ENCODE measurements at places on chromosomes 5 and 9.

DNA sequence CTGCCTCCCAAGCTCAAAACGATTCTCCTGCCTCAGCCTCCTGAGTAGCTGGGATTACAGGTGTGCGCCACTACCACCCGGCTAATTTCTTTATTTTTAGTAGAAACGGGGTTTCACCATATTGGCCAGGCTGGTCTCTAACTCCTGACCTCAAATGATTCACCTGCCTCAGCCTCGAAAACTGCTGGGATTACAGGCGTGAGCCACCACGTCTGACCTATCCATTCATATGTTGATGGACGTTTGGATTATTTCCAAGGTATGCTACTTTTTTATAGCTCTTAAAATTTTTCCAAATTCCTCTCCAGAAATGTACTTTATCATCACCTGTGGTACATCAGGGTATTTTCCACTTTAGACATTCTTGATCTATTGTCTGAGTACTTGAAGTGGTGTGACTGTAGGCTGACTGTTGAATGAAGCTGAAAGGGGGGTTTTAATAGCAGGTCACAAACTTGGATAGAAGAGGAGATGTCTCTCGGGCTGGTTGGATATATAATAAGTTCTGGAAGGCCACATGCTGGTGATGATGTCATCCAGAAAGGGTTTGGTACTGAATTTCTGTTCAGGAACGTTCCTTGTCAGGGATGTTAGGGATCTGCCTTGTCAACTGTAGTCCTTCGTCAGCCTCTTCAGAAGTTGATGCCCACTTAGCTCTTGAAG, 7.4 kb downstream of the CTNNA1 start:
- no peak for DNase-seq

GRCh38 chr9:121153642-121154041, 48.0 kb downstream of the RAB14 start:
- no peak for DNase-seq

DNA sequence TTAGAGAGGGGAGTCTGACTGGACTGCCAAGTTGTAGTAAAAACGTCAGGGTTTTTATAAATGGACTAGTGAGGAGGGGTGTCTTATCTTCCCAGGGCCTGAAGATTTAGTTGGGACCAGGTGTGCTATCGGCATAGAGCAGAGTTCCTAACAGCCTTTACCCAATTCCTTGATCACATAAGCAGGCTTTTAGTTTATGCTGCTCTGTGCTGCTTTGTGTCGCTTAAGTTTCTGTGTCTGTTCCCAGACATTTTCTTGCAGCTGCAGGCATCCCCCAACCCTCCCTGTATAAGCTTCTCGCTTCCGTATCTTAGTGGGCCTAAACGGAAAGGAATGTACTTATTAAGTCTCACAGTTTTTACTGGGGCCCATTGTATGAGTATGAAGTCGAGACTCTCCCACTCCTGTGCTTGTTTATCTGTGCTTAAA, 2.6 kb upstream of the SMC5 start:
- no peak for DNase-seq

DNA sequence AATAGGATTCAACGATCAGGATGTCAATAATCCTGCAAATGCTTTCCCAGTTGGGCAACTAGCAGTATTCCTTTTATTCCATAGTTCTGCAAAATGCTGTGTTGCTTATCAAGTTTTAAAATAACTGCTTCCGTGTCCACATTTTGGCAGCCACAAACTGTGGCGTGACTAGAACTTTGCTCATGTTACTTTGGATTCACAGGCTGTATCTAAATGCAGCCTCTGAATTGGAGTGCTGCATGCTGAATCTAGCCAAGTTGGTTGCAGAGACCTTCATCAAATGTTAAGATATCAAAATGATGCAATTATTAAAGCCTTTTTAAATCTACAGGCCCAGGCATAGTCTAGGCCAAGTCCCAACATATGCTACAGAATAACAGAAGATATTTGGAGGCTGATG, 249.2 kb downstream of the NR2F1-AS1 start:
- DNase-seq = no peak

GRCh38 chr9:72407114-72407513, 42.1 kb upstream of the ZFAND5 start:
- DNase-seq = no peak

- DNase-seq = no peak
These were observed 21.8 kb upstream of the DENND4C start for GRCh38 chr9:19208653-19209052.

DNA sequence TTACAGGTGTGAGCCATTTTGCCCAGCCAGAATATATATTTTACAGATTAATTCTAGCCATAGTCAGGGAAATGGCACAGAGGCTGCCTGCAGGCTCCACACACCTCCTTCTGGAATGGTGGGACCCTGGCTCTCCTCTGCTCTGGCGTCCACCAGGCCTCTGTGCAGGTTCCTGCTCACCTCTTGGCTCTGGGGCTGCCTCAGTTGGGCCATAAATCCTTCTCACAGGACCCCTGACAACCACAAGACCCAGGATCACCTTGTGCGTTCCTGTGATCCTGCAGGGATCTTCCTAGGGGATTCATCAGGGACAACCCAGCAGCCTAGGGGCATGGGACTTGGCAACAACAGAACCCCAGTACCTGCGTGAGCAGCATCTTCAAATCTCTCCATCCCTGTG, 93.0 kb upstream of the FSTL4 start:
- DNase-seq = no peak

DNA sequence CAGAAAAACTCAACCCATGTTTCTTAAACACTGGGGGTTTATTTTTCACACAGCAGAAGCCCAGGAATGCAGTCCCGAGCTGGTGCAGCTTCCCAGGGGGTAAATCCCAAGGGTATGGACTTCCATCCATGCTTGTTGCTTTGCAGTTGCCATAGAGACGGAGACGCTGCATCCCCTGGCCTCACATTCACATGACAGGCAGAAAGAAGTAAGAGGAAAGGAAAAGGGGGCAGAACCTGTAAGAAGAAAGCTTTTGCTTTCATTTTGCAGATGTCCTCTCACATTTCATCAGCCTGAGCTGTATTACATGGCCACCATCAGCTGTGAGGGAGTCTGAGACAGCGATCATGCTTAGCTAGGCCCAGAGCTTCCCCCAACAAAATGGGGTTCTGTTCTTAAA, 321.0 kb downstream of the AGTPBP1 start:
- no peak for DNase-seq

GRCh38 chr5:24401773-24402172, 243.0 kb downstream of the CDH10 start:
- no peak for DNase-seq

GRCh38 chr9:27572566-27572917, 739 bp downstream of the C9orf72 start:
- no peak for DNase-seq

DNA sequence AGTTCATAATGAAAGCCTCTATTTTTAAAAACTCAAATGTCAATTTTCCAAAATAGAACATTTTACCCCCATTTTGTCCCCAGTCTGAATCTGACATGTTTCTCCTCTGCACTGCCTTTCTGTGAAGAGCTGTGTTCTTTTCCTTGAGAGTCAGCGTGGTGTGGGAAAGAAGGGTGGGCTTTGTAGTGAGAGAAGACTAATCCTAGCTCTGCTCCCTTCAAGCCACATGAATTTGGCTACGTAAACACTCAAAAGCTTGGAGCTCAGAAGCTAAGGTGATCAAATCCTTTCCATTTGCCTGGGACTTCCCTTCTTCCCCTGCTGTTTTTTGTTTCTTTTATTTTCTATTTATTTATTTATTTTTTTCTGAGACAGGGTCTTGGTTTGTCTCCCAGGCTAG, 598.5 kb downstream of the TLR4 start:
- no peak for DNase-seq

GRCh38 chr9:79116041-79116440, 455.7 kb upstream of the TLE4 start:
- no peak for DNase-seq

DNA sequence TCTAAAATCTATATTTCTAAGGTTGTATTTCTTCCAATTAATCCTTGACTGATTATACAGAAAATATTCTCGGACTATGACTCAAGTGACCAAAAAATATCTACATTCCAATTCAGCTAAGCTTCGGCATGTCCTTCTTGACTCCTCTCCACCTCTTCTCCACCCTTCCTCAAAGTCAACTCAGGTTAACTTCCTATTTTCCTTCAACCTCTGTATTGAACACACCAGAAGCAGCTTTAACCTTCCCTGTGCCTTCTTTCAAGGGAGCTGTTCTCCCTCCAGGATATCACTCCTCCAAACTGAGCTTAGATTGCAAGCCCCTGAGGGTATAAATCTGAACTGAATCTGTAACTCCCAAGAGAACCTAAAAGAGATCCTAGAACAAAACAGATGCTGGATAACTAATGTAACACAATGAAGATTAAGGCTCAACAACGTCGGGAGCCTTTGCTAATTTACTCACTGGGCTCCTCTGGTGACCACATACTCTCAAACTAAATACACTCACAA, 1.1 kb downstream of the SLCO4C1 start:
- DNase-seq = no peak

GRCh38 chr9:97514531-97514930, 13.1 kb downstream of the TMOD1 start:
- no peak for DNase-seq

- no peak for DNase-seq
These were observed 54.5 kb downstream of the MAN2A1 start for GRCh38 chr5:109744261-109744660.

DNA sequence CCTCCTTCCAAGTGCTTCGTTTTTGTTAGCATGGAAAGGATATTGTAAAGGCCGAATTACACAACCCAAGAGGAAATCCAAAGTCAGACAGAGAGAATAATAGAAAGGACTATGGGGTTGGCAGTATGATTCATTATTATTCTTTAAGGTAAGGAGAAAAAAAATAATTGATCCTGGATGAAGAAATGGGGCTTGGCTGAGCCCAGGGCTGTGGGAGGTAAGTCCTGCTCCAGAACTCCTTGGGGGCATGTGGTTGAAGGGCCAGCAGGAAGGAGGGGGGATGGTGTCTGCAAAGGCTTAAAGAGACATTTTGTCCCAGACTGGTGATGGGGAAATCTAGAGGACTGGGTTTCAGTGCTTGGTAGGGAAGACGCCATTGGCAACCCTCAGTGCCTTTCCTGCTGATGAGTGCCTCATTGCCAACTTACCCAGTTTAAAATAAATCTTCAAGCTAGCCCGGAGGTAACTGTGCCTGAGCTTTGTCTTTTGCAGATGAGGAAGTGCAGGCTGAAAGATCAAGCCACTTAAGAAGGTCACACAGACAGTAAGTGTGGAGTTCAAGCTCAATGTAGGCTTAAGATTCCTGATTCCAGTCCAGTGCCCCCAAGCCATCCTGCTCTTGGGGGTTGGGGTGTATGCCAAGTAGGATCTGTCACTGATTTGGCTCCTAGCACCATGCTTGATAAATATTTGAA, 30.2 kb downstream of the FOXI1 start:
- DNase-seq = no peak

DNA sequence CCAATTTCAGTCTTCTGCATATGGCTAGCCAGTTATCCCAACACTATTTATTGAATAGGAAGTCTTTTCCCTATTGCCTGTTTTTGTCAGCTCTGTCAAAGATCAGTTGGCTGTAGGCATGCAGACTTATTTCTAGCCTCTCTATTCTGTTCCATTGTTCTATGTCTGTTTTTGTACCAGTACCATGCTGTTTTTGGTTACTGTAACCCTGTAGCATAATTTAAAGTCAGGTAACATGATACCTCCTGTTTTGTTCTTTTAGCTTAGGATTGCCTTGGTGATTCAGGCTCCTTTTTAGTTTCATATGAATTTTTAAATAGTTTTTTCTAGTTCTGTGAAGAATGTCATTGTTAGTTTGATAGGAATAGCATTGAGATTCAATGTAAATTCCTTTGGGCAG, 104.9 kb upstream of the SLCO6A1 start:
- DNase-seq = no peak

- no peak for DNase-seq
These were observed 155.1 kb downstream of the TRIO start for GRCh38 chr5:14298126-14298847.

- no peak for DNase-seq
These were observed 1.9 kb upstream of the IDNK start for GRCh38 chr9:83620841-83621636.

GRCh38 chr5:158752656-158752973, 347.1 kb downstream of the EBF1 start:
- no peak for DNase-seq

DNA sequence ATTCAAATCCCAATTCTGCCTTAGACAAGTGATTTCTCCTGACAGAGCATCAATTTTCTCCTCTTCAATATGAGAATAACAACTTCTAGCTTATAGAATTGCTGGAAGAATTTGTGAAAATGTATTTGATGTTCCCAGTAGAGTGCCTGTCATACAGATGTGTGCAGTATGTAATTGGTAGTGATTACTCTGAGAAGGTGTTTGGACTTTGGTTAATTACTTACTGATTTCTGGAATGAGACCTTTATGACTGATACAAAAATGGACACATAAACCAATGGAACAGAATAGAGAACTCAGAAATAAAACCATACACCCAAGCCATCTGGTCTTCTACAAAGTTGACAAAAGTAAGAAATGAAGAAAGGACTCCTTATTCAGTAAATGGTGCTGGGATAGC, 101.9 kb upstream of the TRIM32 start:
- no peak for DNase-seq

GRCh38 chr5:94632024-94632423, 13.6 kb downstream of the SLF1 start:
- no peak for DNase-seq

GRCh38 chr9:132943651-132944293, 644 bp downstream of the TSC1 start:
- no peak for DNase-seq

DNA sequence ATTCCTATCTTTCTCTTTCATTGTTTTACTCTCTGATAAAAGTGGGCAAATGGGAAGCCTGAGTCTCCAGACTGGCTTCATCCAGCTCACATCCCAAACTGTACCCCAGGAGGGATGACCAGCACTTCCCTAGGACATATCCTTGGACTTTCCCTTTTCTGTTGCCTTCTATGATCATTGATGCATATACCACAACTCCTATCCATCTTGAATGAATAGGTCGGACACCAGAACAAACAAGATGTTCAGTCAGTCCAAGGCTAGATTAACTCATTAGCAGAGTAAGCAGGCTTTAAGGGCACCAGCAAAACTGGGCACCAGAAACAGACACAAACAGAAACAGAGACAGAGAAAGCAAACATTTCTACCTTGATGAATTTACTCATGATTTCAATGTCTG, 159.1 kb upstream of the RGMB start:
- DNase-seq = no peak

All from tibial artery (tissue), 4 donors.